Hematopoietic multipotent progenitor cell treated with erythropoietin and hydrocortisone succinate and interleukin-3 and kit ligand, for 15 days (in vitro differentiated cells): ENCODE measurements at places on chromosomes 1 and 21.

GRCh38 chr1:90831910-90832309 is 114.8 kb upstream of the BARHL2 start:
- DNase-seq = no peak

DNA sequence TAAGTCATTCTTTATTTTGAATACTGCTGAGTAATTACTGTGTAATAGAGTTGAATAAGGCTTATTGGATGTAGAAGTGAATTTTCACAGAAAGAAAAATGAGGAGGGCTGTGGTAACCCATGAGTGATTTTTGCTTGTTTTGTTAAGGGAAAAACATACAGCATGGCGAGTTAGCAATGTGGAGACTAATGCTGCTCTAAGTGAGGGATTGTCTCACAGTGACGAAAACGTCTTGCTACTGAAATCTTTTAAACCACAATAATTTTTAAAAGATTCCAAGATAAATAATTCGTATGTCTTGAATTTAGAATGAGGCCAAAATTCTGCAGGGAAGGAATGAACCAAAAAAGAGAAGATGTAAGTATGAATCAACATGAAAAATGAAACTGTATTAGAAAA is 16.2 kb upstream of the PLA2G4A start:
- no peak for DNase-seq

DNA sequence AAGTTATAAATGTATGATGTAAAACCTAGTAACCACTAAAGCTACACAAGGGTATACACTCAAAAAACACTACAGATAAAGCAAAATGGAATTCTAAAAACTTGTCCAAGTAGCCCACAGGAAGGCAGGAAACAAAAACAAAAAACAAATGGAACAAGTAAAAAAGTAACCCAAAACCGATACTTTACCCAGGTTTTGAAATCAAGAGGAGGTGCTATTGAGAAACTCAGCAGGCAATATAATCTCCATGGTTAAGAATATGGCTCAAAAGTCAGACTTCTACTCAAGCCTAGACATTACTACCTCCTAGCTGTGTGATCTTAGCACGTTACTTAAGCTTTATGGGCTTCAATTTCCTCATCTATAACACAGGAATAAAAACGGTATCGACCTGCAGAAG is 13.3 kb downstream of the RBBP5 start:
- DNase-seq = no peak

DNA sequence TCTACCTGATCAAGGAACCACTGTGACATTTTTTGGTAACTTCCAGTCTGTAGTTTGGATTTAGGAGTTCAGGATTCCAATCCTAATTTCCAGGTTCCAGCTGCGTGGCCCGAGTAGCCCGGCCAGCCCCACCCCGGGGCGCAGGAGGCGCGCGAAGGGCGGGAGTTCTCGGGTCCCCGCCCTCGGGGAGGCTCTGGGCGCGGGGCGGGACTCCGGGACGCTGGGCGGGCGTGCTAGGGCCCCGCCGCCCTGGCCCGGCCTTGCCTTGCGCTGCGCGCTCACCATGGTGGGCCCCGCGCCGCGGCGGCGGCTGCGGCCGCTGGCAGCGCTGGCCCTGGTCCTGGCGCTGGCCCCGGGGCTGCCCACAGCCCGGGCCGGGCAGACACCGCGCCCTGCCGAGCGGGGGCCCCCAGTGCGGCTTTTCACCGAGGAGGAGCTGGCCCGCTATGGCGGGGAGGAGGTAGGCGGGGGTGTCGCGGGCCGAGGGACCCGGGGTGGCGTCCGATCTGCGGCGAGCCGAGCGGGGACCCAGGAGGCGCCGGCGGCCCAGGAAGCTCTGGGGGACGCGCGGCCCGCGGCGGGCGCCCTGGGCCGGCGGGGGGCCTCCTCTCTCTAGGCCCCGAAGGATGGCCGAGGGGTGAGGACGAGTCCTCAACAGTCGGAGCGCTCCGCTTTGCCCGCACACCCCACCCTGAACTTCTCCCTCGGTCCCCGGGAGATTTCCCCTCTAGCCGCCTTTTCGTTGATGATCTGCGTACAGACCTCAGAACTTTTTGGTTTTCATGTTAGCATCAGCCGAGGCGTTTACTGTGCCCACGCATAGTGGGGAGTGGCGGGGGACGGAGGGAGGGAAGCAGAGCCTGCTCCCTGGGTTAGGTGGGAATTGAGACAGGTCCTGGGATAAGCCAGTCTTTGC is at the start of gene NENF:
NENF (plus strand) TSS at position 260 of the 916 bp plus-strand sequence; CDS start at position 284, 24 bp downstream.
- peak; percentile 83 for DNase-seq

GRCh38 chr1:77543822-77544448 is 138.5 kb downstream of the ZZZ3 start:
- DNase-seq = no peak

- no peak for DNase-seq
Measured at GRCh38 chr1:224378855-224379631, 22.4 kb downstream of the CNIH4 start.
